ENCODE measurements at places on chromosomes 12 and 14. TPM values are rescaled to one million over a fixed set of nuclear protein-coding genes. Genes with fewer than 3 reads are reported as not detected.

GRCh38 chr12:123134271-123134671 lies 16.6 kb downstream of the PITPNM2 start:
- no peak for DNase-seq

GRCh38 chr12:96502477-96502876 lies 13.1 kb downstream of the CFAP54 start:
- no peak for DNase-seq

Gene MUCL1
- not detected for polyA plus RNA-seq

DNA sequence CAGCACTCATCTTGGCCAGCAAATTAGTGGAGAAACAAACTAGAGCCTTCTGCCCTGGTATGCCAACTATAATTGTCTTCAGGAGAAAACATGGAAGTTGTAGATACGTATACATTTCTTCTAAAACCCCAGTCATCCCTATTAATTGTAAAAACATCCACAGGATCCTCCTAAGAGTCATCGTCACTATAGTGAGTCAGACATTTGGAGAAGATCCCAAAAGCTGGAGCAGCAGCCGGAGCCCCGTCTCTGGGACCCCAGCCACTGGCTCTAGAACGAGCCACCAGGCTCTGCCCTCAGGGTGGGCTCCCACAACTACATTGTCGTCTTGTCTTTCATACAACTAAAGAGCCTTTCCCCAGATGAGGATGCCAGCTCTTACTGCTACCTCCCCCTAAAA lies 15.5 kb downstream of the PRKAB1 start:
- no peak for DNase-seq

GRCh38 chr14:104171029-104171697 lies 32.8 kb downstream of the KIF26A start:
- no peak for DNase-seq

DNA sequence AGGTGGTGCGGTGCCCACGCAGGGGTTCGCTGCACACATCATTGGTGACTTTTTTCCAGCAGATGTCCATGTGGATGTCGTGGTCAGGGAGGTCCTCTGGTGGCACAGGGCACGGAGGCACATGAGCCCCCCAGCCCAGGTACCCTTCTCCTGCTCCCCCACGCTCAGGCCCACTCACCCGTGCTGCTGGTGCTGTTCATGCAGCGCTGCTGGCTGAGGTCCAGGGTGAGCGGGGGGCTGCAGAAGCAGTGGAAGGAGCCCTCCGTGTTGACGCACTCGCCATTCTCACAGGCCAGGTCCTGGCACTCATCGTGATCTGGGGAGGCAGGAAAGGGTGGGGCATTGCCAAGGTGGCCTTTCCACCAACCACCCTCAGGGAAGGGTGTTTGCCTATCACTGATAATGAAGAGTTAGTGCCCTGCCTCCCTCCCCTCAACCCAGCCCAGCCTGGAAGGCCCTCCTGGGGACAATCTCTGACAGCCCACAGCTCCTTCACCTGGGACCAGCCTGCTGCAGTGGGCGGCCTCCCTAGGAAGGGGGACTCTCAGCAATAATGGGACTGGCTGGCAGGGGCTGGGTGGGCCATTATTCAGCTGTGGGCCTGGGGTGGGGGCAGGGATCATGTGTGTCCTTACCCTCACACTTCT lies 9.8 kb downstream of the ISCA2 start:
- no peak for DNase-seq

DNA sequence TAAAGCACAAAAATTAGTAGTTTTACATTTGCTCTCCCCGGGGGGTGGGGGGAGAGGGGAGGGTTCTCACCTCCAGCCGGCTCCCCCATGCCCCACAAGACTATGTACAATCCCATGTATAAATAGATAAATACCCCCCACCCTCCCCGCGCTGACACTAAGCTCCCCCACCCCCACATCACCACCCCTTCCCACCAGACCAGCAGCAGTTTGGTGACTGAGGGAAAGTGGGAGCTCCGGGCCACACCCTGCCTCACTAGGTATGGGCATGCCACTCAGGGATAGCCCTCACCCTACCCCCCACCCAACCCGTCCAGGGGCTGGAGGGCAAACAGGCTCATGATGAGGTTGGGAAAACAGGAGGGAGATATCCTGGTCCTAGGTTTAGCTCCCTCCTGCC lies 1.9 kb upstream of the PRKAG1 start:
- DNase-seq: no peak

GRCh38 chr12:14913381-14913781 lies 25.0 kb downstream of the ERP27 start:
- DNase-seq: no peak

DNA sequence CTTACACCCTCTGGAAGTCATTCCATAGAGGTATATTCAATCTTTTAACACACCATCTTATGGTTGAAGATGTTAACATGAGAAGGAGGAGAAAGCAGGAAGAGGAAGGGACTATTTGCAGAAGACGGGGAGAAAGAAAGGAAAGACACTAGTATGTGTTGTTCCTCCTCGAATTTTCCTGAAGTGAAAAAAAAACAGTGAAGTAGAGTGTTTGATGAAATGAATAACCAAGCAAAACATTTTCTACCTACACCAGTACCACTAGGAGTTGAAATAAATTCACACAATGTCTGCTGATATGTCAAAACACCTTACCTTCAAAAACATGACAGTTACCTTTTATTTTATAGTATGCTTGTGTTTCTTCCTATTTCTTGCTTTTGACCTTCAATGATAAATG lies 1.4 kb upstream of the CNOT2 start:
- DNase-seq: no peak

- DNase-seq: no peak
These were observed 331.2 kb upstream of the FBXO33 start for GRCh38 chr14:39763402-39763890.

Gene AKAP5
- 0.35 TPM for polyA plus RNA-seq

GRCh38 chr12:24111616-24112015 lies 162.1 kb upstream of the SOX5 start:
- DNase-seq: no peak

- no peak for DNase-seq
These were observed 136.5 kb upstream of the AMIGO2 start for GRCh38 chr12:47216150-47216677.

Gene RASSF8
- 20.9 TPM for polyA plus RNA-seq

Gene FKBP3
- 51.0 TPM for polyA plus RNA-seq

DNA sequence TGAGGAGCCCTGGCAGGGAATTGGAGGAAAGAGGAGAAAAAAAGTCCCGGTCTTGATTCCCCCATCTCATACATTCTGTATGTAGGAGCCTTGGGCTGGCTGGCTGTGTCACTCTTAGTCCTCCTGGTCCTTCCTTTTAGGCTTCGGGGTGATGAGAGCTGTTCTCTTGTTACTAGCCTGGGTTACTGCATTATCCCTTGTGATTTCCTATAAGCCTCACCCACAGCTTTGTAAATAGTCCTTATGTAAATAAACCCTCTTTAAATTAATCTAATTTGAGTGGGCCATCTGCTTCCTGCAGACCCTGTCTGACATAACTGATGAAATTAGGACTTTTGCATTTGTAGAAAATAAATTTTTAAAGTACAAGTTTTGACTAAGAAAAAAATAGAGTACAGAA lies 19.2 kb downstream of the DNM1L start:
- DNase-seq: no peak

Gene CELA1
- not detected for polyA plus RNA-seq

- no peak for DNase-seq
These were observed 3.3 kb upstream of the C1QL4 start for GRCh38 chr12:49340095-49340870.

DNA sequence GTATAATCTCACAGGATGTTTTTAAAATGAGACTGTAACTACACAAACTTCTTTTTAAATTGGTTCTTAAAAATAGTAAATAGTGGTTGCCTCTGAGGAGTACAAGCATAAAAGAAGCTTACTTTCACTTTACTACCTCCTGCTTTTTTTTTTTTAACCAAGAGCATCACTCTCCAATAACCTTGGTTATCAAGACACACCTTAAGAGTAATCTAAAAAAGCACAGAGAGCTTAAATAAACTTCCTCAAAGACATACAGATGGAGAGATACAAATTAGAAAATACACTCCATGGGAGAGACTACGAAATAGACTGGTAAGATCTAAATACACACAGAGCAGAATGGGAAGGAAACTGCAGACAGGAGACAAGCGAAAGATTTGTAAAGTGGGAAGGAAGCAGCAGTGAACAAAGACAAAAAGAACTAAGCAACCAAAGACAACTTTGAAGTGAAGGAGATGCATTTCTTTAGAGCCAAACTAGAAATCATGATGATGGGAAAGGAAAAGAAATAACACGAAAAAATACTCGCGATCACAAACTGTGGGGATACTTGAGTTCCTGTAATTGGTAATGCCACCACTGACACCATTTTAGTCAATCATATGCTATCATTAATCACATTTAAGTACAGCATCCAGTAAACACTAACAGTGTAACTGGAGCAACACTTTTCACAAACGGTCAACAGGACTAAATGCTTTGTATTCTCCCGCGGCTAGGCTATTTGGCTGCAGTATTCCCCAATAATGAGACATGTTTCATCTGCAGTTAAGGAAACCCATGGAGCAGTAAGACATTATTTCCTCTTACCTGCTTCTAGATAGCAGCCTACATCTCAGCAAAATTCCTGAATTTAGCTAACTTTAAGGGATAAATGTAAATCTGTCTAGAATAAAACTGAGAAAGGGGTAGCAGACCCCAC lies 8.2 kb downstream of the SINHCAF start:
- DNase-seq: no peak

GRCh38 chr12:31874961-31875608 lies 84.1 kb upstream of the RESF1 start:
- DNase-seq: no peak

Gene OR4K13
- not detected for polyA plus RNA-seq

DNA sequence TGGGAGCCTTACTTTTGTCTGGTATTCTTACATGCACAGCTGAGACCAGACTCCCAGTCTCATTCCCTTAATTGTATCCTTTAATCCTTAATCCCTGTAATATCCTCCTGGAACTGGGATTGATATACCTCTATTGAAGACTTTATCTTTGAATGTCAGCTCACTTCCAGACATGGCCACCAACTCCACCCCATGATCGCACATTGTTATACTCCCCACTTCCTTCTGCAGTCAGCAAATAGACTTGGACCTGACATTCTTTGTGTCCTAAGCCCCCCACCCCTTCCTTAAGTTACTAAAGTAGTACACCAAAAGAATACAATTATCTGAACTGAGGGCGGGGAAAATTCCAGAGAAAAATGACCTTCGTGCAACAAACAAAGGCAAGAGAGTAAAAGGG lies 8.6 kb upstream of the OSBPL8 start:
- DNase-seq: no peak

GRCh38 chr12:32091696-32092095 lies 15.0 kb upstream of the BICD1 start:
- DNase-seq: no peak

Gene PMCH
- polyA plus RNA-seq: not detected

- DNase-seq: no peak
These were observed 161.1 kb upstream of the RASSF8 start for GRCh38 chr12:25797386-25797785.

Gene IGFBP6
- polyA plus RNA-seq: 461 TPM

Gene ETNK1
- 10.3 TPM for polyA plus RNA-seq

Measured in urinary bladder (tissue), 4 donors.